ENCODE measurements at places on chromosomes 2 and 18.

DNA sequence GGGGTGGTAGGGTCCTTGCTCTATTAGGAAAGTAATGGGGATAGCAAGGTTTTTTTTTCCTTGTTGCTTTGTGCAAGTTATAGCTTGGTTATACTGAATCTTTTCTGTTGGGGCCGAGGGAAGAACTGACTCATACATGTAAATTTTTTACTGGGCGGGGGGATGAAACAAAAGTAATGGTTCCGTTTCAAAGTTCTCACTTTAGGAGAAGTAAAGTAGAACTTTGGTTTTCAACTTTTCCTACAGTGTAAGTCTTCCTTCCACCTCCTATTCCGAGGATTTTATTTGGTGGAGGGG, 1.1 kb downstream of the AFTPH start:
- DNase-seq, result no peak

DNA sequence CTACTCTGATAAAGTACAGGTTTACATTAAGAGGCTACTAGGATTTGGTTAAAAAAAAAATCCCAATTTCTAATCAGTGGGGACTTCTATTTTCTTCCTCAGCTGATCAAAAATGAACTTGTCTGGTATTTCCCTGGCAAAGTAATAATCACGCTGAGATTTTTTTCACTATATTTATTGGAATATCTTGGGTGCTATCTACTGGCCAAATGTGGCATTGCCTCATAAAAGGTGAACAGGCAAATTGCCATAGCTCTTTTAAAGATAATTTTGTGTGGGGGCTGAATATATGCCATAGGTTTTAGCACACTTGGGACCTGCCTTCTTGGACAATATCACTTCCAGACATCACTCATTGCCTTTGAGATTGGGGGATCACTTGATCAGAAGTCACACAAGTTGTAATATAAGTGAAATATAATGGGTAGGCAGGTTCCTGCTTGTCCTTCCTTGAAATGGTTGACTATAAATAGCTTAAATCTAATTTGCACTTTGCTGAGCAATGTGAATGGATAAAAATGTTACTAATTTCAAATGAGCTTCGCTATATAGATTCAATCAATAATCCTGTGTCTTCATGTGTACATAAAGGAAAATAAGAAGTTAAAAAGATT, 7.0 kb upstream of the NXPH2 start:
- DNase-seq, result no peak

- no peak for DNase-seq
Observed at GRCh38 chr2:167891841-167892240, 355.6 kb downstream of the STK39 start.

DNA sequence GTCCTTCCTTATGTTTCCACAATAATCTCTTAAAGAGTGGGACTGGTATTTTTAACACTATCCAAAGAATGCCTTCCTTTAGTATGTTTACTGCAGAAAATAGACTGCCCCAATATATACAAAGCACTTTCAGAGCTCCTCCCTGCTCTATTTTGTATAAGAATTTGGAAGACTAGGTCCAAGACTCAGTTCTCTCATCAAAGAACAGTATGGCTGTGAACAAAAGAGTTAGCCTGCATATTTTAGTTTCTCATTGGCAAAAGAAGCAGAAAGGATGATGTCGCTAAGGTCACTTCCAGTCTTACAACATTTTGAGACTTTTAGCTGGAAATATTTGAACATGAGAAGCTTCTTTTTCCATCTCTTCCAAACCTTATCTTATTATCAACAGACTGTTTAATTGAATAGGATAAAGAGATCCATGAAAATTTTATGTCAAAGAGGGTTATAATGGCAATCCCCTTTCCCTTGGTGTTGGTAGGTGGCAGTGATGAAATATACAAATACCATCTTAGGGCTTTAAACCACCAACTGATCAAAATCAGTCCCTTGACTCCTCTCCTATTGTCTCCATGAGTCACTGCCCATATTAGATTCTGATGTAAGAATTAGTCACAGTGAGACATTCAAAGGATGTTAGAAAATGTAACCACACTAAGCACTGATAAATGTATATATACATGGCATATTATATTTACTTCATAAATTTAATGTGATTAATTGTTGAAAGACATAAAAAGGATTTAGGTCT, 266.9 kb upstream of the DSEL start:
- DNase-seq, result no peak

- no peak for DNase-seq
Observed at GRCh38 chr2:241120440-241120839, 18.4 kb upstream of the MTERF4 start.

DNA sequence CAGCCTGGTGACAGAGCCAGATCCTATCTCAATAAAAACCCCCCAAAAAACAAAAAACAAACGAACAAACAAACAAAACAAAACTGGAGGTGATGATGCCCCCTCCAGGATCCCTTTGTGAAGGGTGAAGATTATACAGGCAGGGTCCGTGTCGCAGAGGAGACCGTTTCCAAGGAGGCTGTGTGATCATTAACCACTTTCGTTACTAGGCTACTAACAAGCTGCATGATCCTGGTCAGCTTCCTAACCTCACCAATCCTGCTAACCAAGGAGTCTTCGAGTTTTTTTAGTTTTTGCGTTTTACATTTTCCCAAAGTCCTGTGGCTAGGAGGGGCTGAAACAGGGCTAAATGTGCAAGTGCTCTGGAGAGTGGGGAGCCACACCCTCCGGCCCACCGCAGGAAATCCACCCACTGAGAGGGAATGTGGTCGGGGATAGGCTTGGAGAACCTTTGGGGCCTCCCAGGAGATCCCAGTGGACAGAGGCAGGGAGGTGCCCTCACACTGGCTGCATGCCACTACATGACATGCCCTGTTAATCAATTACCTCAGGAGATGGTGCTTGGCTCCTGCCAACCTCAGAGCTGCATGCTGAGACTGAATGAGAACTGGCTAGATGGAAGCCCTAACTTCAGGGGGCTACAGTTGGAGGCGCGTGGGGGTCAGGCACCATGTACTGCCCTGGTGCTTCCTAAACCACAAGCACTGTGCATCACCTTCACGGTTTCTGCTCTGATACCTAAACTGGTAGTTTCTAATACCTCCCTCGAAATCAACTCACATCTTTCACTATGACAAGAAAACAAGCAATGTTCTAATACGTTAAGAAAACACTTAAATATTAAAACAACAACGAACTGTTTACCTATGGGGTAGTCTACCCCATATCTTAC, 67.5 kb upstream of the RGPD5 start:
- no peak for DNase-seq

DNA sequence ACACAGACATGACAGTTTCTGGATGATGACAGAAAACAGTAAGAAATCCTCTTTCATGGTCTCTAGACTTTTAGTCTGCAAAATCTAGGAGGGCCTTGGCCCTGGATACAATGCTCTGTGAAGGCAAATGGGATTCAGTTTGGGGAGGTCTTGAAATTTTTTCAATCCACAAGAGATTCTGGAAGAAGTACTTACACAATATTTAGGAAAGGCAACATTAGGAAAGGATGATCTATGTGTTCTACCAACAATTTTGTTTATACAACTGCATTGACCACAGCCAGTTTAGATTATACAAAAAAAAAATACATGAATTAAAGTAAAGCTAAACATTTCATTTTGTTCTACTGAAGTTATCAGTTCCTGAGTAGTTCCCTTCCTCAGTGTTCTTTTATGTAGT, 208.0 kb downstream of the SRBD1 start:
- DNase-seq, result no peak

- no peak for DNase-seq
Observed at GRCh38 chr2:105573490-105573889, 171.2 kb upstream of the NCK2 start.

DNA sequence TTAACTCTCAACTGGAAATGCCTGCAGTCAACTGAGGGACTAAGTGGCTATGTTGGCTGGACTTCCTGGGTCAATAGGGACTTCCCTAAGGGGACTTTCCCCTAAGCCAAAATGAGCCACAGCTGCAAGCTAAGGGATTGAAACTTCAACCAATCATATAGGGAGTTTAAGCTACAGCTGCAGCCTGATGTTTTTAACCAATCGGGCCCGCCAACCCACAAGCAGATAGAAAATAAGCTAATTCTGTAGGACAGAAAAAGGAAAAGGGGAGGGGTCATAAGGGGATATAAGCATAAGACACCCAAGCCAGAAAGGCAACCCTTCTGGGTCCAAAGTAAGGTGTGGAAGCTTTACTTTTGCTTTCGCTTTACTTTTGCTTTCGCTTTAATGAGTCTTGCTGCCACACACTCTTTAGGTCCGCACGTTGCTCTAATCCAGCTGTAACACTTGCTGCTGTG, 927.5 kb downstream of the ERBB4 start:
- no peak for DNase-seq

DNA sequence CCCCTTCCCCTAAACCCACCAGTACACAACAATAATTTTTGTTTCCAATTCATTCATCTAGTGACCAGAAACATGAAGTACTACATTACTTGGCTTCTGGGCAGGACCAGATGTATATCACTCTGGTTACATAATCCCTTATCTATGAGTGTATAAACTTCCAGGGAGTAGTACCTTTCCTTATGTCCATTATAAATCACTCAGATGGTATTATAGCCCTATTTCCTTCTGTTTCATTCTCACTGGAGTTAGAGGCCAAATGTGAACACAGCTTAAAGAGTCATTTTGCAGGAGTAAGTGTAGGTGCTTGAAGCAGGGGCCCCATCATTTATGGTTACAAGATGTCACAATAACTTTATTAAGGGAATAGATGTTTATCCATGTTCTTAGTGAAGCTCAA, 894.4 kb upstream of the NXPH2 start:
- no peak for DNase-seq

DNA sequence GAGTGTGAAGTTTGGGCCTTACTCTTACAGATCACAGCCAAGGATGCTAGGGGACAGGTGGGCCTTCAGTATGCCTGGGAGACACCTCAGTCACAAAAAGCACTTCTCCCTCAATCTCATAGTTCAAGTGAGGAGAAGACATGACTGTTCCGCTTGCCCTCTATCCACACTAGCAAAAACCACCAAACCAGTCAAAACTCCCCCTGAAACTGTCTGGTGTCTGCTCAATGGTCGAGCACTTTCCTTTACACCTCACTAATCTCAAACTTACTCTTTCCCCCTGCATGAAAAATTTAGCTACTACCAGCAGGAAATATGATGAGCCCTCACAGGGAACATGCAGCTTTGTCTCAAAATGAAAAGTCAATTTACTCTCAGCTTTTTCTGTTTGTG, 232.2 kb downstream of the TRIB2 start:
- no peak for DNase-seq

DNA sequence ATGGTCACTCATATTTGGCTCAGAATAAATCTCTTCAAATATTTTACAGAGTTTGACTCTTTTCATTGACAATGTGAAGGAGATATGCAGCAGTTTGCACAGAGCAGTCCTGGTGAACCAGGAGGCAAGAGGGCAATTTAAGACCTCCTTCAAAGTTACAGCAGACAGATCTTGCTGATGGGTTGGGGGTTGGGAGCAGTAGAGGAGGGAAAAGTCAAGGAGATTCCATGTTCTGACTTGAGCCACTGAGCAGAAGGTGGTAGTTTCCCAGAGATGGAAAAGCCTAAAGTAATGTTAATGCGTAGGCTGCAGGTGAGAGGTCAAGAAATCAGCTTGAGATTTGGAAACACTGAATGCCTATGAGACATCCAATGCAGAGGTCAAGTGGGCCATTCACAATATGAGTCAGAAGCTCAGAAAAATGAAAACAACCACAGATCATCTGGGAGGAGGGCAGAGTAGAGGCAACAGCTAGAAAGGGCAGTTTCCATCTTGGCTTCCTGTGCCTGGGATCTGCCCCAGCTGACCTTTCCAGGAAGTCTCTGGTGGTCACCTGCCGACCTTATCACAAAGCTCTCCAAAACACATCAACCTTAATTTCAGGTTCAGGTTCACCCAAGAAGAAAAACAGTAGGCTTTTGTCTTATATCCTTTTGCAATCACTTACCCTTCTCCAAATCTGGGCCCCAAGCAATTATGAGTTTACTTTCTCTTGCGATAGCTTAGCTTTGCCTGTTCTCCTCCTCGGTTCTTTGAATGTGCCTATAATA, 197.5 kb upstream of the ARL4C start:
- no peak for DNase-seq

DNA sequence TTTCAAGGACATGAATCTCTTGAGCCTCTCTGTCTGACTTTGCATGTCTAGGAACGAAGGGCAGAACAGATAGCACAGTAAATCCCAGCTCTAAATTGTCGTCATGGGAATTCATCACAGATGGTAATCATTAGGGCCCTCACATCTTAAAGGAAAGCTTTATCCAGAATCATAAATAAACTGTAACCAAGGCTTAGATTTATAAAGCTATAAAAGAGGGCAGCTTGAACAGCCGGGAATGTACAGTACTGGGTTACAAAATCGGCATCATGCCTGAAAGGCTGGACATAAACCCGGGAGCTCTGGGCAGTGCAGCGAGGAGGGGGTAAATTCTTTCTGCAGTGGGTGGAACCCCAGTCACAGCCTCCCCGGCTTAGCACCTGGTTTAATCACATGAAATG, 144.4 kb downstream of the GFPT1 start:
- DNase-seq, result no peak

- no peak for DNase-seq
Observed at GRCh38 chr2:129379411-129379810, 600.1 kb upstream of the RAB6C start.

GRCh38 chr2:57185568-57185967, 861.0 kb upstream of the VRK2 start:
- no peak for DNase-seq

DNA sequence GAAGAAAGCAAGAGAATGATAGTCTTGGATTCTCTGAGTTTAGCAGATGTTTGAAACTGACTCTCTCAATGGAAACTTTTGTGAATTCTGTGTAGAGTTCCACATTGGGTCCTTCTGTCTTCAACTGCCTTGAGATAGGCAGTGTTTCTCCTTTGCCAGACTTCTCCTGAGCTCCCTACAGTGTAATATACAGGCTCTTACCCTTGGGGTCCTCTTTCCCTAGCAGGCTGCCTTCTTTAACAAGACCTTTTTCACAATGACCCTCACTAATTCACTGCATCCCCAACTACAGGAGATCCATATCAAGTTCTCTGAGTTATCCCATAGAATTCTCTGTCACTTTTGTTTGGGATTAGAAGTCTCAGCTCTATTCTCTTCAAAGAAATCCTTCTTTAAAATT, 513.0 kb downstream of the XIRP2 start:
- no peak for DNase-seq

GRCh38 chr18:74083557-74083952, 64.1 kb downstream of the FBXO15 start:
- DNase-seq, result no peak

DNA sequence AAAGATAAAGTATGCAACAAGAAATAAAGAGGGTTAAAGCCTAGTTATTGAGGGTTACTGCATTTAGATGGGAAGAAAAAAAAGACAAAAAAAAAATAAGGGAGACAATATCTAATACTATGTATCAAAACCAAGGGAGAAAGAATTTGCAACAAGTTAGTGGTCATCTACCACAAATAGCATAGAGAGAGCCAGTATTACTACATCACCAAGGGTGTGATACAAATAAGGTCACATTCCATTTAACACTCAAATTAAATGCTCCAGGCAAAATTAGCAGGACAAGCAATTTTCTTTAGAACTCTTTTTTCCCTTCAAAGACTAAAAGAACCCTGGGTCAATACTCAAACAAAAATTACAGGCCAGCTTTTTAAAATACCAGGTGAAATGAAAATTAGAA, 115.1 kb upstream of the GULP1 start:
- no peak for DNase-seq

- no peak for DNase-seq
Observed at GRCh38 chr2:8568543-8569302, 113.1 kb upstream of the ID2 start.
